AG08395 (cell line): ENCODE measurements at places on chromosomes 2 and 18.

GRCh38 chr2:236237468-236238190, 26.6 kb downstream of the ASB18 start:
- no peak for DNase-seq

DNA sequence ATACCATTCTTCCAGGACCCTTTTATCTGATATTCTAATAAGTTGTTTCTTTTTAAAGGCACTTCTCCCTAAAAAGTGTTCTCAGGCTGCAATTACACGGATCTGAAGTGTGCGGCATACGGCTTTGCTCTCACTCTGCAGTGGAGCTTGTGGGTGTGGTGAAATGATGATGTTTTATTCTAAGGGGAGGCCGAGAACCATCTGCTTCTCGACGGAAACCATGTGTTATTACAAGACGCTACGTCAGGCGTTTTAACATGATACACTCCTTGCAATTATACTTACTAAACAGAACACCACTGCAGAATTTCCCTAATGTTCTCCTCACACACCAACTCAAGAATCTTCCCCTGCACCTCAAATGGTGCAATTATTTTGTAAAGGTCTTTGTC, 34.9 kb upstream of the CTDP1 start:
- DNase-seq: no peak

DNA sequence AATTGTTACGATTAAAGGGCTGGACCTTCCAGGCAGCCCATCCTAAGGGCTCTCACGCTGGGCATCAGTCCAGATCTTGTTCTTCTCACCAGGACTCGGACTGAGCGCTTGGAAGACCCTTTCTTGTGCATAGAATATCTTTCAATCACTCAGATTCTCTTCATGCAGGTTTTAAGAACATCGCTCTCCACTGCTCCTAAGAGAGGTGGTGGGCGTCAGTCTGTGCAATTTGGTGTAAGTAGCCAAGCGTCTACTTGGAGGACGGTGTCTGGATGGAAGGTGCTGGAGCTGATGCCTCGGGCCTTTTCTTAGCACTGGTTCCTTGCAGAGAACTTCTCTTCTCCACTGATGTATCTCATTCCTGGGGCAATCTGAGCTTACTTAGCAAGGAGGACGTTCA, 68.7 kb downstream of the ASB1 start:
- no peak for DNase-seq

GRCh38 chr2:219230059-219230540, 494 bp downstream of the ANKZF1 start:
- peak; percentile 41 for DNase-seq

- no peak for DNase-seq
These were observed 8.7 kb upstream of the INPP1 start for GRCh38 chr2:190334479-190335224.

DNA sequence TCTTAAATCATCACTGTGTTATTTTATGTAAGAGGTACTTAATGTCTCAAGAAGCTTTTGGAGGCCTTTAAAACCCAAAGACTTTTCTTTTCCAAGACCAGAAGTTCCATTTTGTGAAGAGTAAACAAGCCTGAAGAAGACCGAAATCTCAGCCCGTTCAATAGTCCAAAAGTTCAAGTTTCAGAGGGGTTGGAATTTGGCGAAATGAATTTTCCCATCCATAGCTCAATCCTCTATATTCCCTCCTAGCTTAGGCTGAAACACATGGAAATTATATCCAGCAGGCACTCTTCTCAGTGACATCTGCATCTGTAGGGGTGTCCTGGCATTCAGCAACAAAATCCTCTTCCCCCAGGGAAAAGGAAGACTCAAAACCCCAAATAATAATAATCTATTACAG, 344.6 kb downstream of the ARHGAP15 start:
- DNase-seq: no peak

DNA sequence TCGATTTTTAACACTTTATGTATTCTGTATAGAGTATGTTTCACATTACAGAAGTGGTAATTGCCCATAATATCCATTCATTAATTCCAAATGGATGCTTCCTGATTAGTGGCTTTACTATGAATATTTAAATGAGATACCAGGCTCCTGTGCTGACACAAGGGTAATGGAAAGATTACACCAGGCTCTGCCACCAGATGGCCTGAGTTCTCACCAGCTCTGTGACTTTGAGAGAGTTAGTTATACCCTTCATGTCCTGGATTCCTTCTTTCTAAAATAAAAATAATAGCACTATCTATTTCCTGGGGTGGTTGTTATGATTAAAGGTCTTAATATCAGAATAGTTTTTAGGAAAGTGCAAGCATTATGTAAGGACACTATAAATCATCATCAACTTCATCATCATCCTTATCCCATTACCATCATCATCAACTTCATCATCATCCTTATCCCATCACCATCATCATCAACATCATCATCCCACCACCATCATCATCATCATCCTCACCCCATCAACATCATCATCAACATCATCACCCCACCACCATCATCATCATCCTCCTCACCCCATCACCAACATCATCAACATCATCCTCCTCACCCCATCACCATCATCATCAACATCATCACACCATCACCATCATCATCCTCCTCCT, 151.8 kb downstream of the DNER start:
- DNase-seq: no peak

DNA sequence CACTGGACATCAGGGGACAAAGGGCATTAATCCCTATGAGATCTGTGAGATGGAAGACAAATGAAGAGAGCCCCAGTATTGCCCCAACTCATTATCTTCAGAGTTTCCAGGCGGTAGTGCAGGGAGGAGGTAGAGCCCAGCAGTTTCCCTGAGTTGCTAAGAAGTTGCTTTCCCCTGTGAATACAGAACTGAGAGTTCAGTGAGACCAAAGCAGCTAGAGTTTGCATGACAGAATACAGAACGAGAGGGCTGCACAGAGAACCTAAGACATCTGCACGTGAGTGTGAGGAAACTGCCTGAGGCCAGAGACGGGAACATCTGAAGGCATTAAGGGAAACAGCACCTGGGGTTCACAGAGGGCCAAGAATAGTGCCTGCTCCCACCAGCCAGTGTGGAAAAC, 18.1 kb upstream of the PGAP1 start:
- no peak for DNase-seq

- peak; percentile 69 for DNase-seq
These were observed 136.5 kb downstream of the COPS8 start for GRCh38 chr2:237222178-237222577.

GRCh38 chr18:62450175-62450545, 72.7 kb upstream of the ZCCHC2 start:
- DNase-seq: no peak

DNA sequence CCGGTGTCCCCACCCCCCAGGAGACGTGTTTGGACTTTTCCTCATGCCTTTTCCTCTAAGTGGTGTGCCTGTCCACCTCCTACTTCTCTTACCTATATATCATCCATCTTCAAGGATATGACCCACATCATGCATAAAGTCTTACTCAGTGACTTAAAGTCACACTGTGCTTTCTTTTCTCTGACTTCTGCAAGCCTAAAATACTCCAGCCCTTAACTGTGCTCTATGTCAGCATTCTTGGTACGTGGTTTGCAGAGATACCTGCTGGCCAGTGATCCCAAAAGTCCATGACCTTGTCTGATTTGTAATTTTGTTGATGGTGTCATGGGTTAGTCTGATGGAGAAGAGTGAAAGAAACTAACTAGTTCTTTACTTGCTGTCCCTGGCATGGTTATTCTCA, 393.6 kb upstream of the NRP2 start:
- DNase-seq: no peak

- DNase-seq: no peak
These were observed 80.9 kb downstream of the ZEB2 start for GRCh38 chr2:144438801-144439631.

DNA sequence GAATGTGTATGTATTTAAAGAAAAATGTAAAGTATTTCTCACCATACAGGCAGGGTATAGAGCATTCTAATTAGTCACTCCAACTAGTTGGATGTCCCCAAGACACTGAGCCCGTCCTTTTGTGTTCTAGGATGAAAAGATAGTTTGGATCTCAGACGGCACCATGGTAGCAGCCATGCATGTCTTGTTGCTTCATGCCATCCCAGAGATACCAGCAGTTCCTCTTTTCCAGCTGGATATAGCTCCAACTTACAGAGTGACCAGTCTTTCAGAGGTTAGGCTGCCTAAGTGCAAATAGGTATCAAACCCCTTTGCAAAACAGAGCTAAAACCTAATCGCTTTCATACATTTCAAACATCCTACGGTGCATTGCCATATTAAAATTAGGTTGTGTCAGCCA, 275.3 kb downstream of the MTX2 start:
- DNase-seq: no peak

- no peak for DNase-seq
These were observed 132.0 kb upstream of the RGPD4 start for GRCh38 chr2:107694667-107695066.

- DNase-seq: no peak
These were observed 104.0 kb downstream of the HIBCH start for GRCh38 chr2:190215620-190216019.

- peak; percentile 98 for DNase-seq
These were observed at the start of gene MOB1A for GRCh38 chr2:74178211-74179062. TSS of gene MOB1A (minus strand) at chr2:74178879. CDS start at chr2:74178674, 205 bp downstream.

DNA sequence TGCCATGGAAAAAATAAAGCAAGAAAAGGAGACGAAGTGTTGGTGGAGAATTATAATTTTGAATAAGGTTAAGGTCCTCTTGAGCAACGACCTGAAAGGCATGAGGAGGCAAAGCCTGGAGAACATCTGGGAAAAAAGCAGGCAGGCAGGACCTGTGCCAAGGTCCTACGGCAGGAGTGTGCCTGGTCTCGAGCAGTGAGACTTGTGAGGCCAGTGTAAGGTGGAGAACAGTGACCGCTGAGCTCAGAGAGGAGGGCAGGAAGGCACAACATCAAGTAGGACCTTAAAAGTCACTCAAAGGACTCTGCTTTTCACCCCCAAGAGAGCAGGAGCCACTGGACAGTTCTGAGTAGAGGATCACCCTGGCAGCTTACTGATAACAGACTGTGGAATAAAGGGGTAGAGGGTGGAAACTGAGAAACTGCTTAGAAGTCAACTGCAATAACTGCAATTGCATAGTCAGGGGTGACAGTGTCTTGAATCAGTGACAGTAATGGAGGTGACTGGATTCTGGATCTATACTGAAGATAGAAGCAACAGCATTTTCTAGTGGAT, 3.5 kb downstream of the NOL10 start:
- no peak for DNase-seq

DNA sequence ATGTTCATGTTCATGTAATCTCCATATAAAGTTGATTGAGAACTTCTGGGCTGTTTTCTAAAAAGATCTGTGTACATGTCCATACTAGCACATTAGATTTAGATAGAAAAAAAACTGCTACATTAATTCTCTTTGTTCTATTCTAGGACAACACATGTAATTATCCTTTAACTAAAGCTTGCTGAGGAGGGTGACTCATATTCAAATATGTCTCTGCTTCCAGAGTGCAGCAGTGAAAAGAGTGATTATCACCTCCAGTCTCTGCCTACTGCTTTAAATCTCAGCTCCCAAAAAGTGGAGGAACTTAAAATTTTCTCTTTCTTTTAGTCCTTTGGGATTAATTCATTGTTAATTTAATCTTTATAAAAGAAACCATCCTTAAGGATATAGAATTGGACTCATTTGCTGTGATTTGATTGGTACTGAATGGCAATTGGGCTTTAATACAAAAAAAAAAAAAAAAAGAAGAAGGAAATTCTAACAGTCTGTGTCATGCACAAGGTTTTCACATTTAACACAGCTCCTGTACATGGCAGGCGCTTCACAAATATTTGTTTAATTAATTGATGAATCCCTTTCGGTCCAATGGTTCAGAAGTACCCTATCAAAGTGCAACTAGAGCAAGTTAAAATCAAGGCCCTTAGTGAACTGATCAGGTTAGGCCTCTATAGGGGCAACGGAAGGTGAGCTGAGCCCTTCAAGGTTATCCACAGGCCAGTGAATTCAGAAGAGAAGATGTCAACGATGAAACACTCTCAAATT, 214.0 kb upstream of the KCNJ3 start:
- DNase-seq: no peak

DNA sequence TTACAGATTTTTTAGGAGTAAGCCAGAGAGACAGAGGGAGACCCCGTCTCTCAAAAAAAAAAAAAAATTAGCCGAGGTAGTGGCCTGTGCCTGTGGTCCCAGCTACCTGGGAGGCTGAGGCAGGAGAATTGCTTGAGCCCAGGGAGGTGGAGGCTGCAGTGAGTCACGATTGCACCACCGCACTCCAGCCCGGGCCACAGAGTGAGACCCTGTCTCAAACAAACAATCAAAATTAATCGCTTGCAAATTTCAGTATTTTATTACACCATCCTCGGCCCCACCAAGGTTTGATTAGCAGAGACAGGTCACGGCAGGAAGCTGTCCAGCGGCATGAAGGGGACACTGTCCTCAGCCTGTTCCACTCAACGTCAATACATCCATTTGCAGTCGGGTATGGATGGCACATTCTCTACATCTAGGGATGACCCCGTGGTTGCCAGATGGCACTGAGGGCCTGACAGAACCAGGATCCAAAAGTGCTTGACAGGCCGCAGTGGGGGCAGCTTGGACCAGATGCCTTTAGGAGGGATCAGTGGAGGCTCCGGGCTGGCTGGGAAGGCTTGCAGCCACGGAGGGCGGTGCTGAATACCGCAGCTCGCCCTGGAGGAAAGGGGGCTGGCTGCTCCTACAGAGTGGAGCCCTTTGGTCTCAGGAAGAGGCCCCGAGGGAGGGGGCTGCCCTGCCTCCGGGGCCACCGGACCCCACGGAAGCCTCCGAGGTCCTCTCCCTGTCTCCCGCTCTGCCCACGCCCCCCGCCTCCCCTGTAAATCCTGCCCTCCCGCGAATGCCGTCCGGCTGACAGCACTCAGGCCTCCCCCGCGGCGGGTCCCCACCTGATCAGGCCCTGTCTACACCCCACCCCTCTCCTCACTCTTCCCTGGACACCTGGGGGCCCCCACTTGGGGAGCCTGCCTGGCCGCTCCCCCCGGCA, 13.1 kb downstream of the ASPRV1 start:
- DNase-seq: peak; percentile 55

DNA sequence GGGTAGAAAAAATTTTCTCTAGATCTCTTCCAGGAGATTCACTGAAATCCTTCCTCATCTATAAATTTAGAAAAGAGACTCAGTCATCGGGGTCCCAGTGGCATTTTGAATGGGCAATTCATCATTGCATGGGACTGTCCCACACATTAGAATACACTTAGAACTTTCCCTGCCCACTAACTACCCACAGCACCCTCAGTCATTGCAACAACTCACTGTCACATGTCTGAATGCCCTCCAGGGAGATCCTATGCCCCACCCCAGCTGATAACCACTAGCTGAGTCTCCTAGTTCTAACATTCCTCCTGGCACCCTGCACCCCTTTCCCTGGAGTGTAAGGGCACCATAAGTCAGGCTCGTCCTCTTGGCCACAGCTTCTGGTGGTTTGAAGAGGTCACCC, 89.6 kb downstream of the INSIG2 start:
- DNase-seq: no peak

DNA sequence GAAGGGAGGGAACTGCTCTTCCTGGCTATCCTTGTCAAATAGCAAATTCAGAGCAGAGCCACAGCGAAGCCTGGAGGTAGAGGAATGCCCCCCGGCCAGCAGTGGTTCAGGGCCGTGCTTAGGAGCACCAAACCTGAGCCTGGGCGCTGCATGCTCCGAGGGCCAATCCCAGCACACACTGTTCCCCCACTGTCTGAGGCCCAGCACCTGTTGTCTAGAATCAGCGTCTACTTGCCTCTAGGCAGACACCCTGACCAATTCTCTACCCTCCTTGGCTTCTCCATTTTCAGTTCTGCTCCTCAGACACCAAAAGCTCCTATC, 177.6 kb upstream of the PKDCC start:
- no peak for DNase-seq

- DNase-seq: peak; percentile 29
These were observed 8.7 kb upstream of the SERPINB13 start for GRCh38 chr18:63578357-63578958.
